OCI-M1 (cell line): ENCODE measurements at places on chromosomes 2 and 18.

DNA sequence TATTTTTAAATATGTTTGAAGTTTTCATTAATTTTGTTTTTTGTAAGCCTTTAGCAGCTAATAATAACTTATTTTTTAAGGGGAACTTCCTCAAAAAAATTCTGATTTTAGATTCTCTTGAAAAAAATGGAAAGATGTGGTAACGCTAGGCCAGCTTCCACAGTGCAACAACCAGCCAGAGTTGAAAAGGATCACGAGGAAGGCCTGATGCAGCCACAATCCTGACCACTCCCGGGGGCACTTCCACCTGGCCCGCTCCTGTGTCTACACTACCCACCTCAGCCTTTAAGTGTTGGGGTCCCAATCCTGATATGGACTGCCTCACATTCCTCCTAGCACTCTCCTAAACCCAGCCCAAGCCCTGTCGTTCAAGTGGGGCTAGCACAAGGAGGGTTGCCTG, 101.1 kb downstream of the TMEM17 start:
- no peak for DNase-seq

- DNase-seq = peak; percentile 8
Measured at GRCh38 chr18:59325965-59326364, 7.5 kb upstream of the CPLX4 start.

- no peak for DNase-seq
Measured at GRCh38 chr18:23321996-23322395, 131.1 kb upstream of the RIOK3 start.

GRCh38 chr2:64212801-64213321, 68.6 kb upstream of the PELI1 start:
- DNase-seq = peak; percentile 82

GRCh38 chr2:234288974-234289455, 207.9 kb downstream of the ARL4C start:
- peak; percentile 31 for DNase-seq

DNA sequence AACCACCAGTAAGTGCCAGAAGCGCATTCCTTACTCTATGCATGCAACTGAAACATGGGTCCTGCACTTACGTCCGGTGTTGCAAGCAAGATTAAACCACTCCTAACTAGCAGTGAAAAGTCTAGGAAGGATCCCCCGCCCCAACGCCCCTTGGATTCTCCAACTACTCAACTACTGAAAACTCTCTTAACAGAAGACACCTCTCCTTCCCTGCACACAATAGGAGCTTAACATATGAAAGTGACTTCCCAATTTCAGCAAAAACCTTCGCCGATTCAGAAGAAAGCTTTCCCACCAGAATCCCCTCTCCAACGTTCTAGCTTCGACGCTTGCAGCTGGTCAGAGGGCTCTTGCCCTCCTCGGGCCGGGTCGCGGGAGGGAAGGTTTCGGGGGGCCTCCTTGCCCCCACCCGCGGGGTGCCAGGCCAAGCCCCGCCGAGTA, 578 bp downstream of the IWS1 start:
- DNase-seq = peak; percentile 46

DNA sequence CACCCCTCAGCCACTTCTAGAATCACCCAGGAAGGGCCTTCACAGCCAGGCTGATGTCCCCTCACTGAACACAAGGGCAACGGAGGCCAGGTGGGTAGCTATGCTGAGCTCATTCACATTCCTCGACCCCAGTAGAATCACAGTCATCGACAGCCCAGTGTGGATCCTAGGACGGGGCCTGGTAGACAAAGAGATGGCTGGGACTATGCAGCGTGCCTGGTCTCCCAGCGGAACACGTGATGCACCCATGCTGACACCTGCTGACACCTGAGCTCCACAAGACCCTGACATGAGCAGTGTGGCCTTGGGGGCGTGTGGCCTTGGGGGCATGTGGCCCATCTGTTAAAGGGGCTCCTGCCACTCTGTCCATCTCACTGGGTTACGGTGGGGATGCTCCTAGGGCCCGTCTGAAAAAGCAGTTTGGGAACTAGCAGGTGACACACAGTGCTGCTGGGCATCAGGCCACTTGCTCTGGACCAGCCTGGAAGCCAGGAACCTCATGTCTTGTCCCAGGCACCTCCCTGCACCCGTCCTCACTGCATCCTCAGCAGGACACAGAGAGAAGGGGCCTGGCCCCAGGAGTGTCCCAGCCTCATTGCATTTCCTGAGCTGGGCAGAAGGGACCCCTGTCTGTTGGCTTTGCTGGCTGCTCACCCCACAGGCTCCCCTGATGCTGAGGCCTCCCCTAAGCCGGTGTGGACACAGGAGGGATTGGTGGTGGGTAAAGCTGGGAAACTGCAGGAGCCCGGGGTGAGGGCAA, 9.7 kb downstream of the ECEL1 start:
- DNase-seq = no peak

- peak; percentile 11 for DNase-seq
Measured at GRCh38 chr2:206526416-206526815, 83.1 kb downstream of the ADAM23 start.

GRCh38 chr2:232979871-232980461, 33.1 kb downstream of the NGEF start:
- DNase-seq = no peak

- no peak for DNase-seq
Measured at GRCh38 chr2:108220942-108221541, 18.7 kb upstream of the SULT1C3 start.

DNA sequence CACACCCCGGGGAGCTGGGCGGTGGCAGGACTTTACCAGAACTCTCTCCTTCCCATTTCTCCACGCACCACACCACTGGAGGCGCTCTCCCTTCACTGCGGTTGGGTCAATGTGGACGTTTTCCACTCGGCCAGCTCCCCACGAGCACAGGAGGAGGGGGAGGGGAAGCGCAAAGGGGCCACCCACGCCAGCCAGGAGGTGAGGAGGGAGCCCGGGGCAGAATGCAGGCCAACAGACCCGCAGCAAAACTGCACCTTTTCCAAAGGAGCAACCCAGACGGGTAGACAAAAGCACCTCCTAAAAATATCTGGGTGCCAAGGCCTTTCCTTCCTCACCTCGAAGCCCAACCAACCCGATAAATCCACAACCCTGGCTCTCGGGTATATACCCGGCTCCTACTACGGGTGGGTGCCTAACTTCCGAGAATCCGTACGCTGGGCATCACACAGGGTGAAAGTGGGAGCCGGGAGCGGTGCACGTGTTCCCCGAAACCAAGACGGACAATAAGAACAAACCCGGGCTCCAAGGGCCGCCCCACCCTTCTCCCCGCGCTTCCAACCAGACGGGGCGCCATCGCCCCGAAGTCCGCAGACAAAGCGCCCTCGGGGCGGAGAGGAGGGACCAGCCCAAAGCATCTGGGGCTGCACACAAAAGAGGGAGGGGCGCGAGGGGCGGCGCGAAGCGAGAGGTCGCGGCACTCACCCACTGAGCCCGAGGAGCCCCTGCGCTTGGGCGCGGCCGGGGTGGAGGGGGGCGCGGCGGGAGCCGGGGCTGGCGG, 1.0 kb downstream of the RTN4 start:
- DNase-seq = peak; percentile 88

DNA sequence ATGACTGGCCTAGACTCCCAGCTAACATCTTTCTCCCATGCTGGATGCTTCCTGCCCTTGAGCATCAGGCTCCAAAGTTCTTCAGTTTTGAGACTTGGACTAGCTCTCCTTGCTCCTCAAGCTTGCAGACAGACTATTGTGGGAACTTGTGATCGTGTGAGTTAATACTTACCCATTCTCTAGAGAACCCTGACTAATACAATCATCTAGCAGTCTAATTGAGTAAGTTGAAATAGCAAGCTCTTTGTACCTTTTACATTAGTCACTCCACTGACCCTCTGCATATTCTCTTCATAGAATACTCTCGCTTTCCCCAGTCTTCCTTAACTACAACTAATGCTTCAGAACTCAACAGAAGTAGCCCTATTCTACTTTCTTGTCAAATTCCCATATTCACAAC, 434.6 kb upstream of the NXPH2 start:
- DNase-seq = no peak

- no peak for DNase-seq
Measured at GRCh38 chr2:176239031-176239430, 30.2 kb upstream of the MTX2 start.

DNA sequence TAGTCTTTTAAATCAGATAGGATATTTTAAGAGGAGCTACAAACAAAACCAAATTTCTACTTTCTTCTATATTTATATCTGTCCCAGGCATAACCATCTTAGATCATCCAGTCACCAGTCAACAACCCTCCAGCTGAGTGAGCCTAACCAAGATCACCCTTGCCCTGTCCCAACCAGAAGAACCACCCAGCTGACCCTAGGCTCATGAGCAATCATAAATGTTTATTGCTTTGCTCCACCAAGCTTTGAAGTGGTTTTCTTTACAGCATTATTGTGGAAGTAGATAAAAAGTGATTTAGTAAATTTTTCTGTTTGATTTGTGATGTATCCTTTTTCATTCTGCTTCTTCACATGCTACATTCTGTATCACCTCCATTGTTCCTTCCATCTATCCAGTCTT, 167.2 kb upstream of the PIEZO2 start:
- DNase-seq = peak; percentile 23

- DNase-seq = no peak
Measured at GRCh38 chr18:45787346-45787745, 38.1 kb upstream of the SIGLEC15 start.

GRCh38 chr2:222465746-222466145, 41.4 kb downstream of the SGPP2 start:
- no peak for DNase-seq

- DNase-seq = no peak
Measured at GRCh38 chr2:224017957-224018356, 21.1 kb downstream of the SERPINE2 start.

DNA sequence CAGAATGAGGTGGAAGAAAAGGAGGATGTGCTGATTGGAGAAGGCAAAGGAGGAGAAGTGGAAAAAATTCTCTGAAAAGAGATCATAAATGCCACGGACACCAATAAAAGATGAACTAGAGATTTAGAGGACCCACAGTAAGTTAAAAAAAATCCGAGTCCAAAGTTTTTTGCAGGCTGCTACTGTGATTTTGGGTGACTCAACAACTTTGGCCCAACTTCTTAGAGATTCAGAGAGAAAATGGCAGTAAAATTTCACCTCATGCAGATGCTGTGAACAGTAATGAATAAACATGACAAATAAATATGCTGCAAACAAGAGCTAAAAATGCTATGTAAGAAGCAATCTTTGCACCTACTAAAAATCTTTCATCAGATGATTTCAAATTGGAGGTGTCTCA, 176.9 kb upstream of the SESTD1 start:
- DNase-seq = no peak

- no peak for DNase-seq
Measured at GRCh38 chr18:60021556-60021955, 121.8 kb downstream of the PMAIP1 start.

- no peak for DNase-seq
Measured at GRCh38 chr18:54532962-54533361, 58.1 kb upstream of the DYNAP start.
